Stimulated activated CD8-positive, alpha-beta memory T cell treated with anti-CD3 and anti-CD28 coated beads, Interleukin-4, amount 100 ng/mL, for 1 hour (primary cell): ENCODE measurements at places on chromosomes 2 and 18.

- no peak for DNase-seq
These were observed 22.6 kb downstream of the ITGA6 start for GRCh38 chr2:172449911-172450550.

DNA sequence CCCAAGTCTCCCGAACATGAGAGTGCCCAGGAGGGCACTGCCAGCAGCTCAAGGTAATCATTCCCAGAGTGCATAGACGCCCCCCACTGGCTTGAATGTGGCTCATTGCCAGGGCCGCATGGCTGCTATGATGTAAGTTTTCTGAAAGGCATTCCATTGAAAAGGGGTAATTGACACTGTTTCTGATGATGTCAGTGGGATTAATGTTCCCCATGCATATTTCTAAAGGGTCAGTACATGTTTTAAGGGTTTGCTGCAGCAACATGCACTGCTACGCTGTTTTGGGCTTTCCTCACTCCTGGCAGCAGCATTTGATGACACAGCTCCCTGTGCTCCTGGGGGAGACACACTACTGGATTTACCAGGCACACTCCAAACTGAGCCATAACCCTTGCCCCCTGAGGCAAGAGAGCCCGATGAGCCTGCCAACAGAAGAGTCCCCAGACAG, 36.7 kb downstream of the KIAA2012 start:
- no peak for DNase-seq

DNA sequence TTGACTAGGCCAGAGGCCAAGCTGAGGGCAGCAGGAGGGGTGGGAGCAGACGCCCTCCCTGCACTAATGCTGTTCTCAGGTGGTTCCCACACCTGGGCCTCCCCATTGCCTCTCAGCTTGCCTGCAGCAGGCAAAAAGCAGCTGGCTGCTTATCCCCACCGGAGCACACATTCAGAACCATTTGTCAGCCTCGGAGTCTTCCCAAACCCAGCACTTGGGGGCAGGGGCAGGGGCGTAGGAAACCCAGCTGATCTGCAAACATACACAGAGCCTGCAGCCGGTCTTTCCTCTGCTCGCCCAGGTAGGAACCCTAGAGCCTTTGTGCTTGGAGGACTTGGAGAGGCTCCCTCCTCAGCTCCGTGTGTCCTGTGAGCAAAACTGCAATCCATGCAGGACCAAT, 249.8 kb downstream of the CYP26B1 start:
- DNase-seq, result no peak

DNA sequence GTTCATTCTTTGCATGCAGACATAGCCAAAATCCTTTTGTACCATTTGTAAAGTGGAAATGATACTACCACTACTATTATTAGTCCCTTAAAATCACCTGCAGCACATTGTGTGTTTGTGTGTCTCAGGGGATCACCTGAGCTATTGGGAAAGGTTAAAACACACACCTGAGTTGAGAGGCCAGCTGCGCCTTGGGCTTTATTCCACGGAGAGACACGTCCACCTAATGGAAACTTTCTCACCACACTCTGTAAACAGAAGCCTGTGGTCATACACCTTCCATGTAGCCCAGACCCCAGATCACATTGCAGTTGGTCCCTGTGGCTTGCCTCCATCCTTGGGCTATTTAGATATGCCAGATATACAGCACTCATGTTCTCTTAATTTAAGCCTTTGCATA, 81.8 kb upstream of the SH3BP4 start:
- no peak for DNase-seq

- no peak for DNase-seq
These were observed 316.5 kb downstream of the CCDC178 start for GRCh38 chr18:33123862-33124518.

- DNase-seq, result no peak
These were observed 13.7 kb upstream of the KIF5C start for GRCh38 chr2:148861367-148861766.

DNA sequence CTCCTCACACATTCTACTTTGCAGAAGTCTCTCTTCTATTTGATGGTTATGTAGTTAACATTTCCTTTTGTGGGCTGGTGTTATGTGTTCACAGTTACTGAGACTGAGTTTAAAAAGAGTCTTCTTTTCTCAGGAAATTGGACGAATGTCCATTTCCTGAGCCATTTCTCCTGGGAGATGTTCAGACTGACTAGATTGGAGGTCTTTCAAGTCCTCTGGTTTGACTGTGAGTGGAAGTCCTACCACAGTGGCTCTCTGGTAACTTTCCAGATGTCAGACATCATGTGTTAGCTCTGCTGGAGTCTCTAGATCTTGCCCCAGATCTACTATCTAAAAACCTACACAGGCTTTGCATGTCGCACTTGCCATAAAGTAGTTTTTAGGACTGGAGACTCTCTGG, 116.0 kb downstream of the GALR1 start:
- DNase-seq, result no peak

- no peak for DNase-seq
These were observed 24.6 kb downstream of the CCDC195 start for GRCh38 chr2:224691563-224691962.

- no peak for DNase-seq
These were observed 173.4 kb downstream of the TMEM200C start for GRCh38 chr18:5721924-5722323.

DNA sequence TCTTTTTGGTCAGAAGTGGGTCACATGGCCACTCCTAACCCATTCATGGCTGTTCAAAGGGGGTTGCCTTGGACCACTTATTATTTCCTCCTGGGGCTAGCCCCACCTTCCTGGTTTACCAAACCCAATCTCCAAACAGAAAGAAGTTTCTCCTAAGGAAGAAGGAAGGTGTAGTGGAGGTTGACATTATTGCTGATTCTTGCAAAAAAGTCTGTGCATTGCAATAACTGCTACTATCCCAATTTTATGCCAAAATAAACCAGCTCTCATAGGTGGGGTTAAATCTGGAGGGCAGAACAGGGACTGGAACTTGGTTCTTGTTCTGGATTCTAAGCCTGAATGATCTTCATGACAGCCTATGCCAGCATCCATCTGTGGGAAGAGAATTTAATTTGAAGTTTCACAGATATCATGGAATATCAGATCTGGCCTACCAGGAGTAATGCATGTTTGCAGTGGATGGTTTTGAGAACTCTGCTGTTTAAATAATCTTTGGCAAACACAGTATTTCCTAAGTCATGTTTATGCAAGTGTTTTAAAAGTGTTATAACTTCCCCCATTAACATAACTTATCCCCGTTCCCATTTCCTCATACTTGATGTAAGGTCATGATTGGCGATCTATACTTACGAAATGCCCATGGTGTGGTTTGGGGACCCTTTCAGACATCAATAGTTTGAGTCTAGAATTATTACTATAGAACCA, 11.9 kb downstream of the ANXA4 start:
- DNase-seq, result no peak

DNA sequence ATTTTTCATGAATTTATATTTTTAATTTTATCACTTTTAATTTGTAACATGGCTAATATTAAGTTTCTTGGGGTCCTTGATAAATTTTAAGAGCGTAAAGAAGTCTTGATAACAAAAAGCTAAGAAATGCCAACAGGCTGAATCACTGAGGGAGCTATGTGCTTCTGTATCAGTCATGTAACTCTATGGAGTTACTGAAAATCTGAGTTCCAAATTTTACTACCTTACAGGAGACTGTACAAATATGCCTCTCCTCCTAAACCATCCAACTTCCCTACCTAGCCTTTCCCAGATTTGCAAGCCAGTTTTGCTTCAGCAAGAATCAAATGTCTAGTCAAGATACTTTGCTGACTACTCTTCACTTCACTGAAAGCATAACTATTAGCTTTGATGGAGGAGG, 35.7 kb downstream of the FEZ2 start:
- no peak for DNase-seq

- no peak for DNase-seq
These were observed 138.4 kb upstream of the CCDC68 start for GRCh38 chr18:55097456-55098170.

DNA sequence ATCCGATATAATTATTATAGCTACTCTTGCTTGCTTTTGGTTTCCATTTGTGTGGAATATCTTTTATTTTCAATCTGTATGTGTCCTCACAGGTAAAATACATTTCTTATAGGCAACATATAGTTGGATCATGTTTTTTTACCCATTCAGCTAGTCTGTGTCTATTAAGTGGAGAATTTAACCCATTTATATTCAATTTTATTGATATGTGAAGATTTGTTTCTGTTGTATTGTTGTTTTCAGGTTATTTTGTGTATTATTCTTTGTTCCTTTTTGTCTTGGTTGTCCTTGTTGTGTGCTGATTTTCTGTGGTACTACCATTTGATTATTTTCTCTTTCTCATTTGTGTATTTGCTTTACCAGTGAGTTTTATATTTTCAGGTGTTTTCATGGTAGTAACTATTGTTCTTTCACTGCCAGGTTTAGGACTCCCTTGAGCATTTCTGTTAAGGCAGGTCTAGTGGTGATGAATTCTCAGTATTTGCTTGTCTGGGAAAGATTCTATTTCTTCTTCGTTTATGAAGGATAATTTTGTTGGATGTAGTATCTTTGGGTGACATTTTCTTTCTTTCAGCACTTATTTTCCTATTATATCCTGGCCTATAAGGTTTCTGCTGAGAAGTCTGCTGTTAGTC, 95.4 kb downstream of the ANKRD12 start:
- DNase-seq, result no peak

GRCh38 chr18:62963507-62963906, 248.2 kb downstream of the PHLPP1 start:
- DNase-seq, result no peak

- no peak for DNase-seq
These were observed 10.4 kb upstream of the MAP3K2 start for GRCh38 chr2:127398239-127398590.

DNA sequence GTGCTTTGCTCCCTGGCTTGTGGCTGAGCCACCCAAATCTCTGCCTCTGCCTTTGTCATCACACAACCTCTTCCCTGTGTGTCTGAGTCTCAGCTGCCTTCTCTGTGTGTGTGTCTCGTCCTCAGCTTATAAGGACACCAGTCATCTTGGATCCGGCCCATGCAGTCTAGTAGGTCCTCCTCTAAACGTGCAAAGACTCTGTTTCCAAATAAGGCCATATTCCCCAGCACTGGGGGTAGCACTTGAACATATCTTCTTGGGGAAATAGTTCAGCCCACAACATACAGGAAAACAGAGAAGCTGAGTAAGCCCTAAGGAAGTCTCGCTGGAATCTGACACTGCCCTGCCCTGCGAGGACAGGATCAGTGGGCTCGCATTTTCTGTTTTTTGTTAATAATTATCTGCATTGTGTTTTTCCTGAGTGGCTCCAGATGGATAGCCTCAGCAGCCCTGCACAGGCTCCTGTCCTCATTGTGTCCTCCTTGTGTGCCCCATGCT, 42.1 kb downstream of the MTCL1 start:
- no peak for DNase-seq

- DNase-seq, result no peak
These were observed at the start of gene VWA3B for GRCh38 chr2:98086491-98087446. TSS of gene VWA3B (plus strand) at chr2:98087167. CDS start at chr2:98093093, 5,926 bp downstream.

DNA sequence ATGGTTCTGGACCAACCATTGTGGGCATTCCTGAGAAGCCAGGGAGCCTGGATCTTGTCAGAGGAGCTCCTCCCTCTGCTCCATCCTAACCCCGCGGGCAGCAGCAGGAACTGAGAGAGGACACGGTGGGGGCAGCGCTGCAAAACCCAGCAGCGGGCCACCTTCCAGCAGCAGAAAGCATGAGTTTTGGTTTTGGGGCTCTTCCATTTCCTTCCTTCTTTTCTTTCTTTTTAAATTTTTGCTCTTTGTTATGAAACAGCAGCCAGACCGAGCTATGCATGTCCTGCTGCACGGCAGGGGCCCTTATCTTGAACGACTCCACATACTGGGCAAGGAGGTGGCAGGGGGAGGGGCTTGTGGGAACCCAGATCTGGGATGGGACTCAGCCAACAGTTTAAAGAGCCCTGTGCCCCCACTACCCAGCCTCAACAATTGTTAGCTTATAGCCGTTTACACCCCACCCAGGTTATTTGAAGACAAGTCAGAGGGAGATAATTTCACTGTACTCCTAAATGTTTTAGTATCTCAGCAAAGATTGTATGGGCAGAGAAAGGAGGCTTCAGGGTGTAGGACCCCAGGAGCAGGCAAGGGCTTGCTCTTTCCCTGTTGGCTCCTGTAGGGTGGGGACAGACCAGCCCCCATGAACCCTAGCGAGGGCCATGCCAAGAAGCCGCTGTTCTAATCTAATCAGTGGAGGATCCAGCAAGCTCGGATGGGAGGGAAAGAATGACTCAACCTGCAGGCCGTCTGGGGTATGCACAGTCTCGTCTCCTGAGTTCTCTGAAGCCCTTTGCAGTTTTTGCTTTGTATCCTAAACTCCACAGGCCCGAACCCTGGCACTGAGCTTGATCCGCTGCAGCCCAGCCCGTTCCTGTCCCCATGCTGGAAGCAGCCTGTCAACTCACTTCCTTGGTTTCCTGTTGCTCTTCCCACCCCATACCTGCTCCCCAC, 75.3 kb downstream of the LRRFIP1 start:
- no peak for DNase-seq

DNA sequence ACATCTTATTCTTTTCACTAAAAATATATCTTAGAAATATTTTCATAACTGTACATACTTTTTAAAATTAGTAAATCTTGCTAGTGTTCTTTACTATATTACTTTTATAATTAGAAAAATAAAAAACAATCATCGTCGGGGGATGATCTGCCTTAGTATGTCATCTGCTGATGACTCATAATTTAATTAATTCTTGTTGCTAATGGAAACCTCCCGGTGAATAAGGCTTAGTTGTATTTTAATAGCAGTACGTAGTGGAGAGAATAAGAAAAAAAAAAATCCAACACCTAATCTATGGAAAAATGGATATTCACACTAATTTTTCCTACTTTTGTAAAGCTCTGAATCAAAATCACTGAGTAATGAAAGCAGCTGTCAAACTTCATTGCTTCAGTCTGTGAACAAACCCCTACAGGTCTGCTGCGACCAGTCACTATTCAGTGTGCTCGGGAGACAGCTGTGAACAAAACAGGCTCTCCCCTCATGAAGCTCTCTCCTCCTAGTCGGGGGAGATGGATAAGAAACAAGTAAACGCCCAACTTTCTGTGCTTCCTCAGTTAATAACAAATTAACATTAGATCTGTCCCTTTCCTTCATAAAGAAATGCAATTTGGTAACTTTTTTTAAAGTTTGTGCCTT, 97.4 kb upstream of the UPP2 start:
- no peak for DNase-seq

GRCh38 chr18:63258749-63259566, 60.6 kb downstream of the BCL2 start:
- no peak for DNase-seq
